ENCODE measurements at places on chromosomes 4 and X.

DNA sequence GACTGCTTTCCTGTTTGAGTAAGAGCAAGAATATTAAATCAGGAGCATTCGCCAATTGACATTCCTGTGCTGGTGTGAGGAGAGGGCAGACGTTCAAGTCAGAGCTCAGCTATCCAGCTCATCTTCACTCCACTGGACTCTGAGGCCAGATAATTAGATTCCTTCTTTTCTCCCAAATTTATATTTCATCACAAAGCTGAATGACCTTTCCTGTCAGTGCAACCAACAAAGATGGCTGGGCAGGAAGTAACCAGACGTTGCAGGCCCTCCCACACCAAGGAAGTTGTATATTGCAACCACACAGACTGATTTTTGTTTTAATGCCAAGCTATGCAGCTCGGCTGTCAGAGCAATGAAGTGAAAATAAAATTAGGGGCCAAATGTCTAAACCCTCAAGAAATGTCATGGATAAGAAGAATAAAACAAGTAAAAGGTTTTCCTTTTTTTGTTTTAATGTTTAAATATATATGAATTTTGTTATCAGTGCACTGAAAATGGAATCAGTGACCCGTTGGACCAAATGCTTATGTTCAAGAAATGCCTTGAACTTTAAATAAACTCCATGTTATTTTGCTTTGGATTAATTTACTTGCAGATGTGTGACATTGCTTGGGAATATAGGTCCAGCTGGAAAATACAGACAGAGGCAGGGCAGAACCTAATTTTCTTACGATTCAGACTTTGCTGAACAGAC lies 578.9 kb upstream of the FAT1 start:
- no peak for DNase-seq

DNA sequence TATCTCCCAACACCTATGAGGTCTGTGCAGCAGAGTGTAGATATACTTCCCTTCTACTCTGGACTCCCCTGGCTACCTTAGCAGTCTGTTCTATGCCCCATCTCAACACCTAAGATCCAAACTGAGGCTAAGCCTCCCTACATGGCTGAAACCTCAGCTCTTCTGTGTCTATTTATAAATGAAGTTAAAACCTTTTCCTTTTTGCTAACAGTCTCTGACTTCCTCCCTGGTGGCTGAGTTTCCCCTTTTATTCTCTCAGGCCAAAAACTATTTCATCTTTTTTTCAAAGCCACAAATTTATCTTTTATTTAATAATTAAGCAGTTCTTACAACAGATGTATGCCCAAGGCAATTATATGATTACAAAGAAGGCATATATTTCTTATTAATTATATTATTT lies 111.8 kb upstream of the STIM2 start:
- no peak for DNase-seq

DNA sequence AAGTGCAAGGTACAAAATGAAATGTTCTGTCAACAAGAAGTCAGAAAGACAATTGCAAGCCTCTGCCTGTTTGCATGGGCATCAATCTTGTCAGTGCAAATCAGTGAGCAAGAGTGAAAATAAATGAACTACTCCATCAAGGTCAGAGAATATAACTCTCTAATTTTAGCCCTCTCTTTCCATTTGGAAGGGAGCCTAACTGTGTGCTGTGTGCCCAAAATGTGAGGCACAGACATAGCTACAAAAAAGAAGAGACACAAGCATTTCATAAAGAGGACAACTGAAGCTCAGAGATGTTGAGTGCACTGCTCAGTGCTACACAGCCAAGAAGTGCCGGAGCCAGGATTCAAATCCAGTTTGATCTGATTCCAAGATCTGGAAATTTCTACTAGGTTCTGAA lies 114.3 kb downstream of the SLC2A9 start:
- DNase-seq, result no peak

DNA sequence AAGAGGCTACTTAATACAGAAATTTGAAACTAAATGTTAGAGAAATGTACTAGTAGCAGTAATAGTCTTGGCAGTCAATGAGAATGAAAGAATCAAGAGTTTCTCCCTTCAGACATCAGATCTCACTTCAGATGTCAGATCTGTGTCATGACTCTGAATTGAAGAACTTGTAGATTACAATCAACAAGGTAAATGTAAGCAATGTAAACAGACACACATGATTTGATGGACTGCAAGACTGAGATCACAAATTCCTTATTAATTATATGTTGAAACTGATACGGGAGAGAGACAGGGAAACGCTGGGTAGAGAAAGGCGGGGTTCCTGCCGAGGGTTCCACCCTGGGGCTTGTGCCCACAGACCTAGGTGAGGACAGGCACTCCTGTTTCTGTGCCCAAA lies 65.5 kb upstream of the HHIP start:
- DNase-seq, result no peak

- DNase-seq, result no peak
Measured at GRCh38 chr4:108094131-108094530, 74.6 kb downstream of the LEF1 start.

DNA sequence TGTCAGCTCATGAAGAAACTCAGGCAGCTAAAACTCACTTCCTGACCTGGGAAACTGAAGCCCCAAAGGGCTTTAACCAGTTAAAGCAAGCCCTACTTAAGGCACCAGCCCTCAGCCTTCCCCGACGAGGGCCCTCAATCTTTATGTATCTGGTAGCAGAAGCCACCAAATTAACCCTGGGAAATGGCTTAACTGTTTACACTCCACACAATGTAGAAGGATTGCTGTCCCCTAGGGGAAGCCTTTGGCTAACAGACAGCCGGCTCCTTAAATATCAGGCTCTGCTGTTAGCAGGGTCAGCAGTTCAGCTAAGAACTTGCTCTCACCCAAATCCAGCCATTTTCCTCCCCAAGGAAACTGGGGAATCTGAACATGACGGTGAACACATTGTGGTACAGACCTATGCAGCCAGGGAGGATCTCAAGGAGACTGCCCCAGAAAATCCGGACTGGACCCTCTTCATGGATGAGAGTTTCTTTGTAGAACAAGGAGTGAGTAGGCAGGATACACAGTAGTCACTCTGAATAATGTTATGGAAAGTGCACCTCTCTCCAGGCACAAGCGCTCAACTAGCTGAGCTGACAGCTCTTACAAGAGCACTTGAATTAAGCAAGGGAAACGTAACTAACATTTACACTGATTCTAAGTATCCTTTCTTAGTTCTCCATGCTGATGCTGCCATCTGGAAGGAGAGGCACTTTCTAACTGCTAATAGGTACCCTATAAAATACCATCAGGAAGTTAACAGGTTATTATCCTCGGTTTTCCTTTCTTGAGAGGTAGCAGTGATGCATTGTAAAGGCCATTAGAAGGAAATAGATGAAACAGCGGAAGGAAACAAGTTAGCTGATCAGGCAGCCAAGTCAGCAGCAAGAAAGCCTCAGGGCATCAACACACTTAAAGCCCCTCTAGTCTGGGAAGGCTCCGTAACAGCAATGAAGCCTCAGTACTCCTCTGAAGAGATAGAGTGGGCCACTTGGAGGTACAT lies 9.6 kb upstream of the NAF1 start:
- no peak for DNase-seq

DNA sequence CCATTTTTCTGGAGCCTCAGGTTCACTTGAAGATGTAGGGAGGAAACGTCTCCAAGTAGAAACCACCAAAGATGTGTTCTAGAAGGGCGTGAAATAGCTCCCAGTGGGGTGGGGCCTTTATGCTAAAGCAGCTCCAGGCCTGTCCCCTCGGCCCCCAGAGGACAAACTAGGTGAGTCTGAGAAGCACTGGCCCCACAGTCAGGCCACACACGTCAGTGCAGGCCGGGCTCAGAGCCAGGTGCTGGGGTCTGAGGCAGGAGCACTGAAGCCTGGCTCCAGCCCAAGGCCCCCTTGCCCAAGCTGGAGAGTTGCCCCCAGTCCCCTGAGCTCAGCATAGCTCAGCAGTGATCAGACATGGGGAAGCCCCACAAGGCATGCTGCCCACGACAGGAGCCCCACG lies 95.4 kb upstream of the PSAPL1 start:
- no peak for DNase-seq

All from effector CD8-positive, alpha-beta T cell (primary cell).